GM10248 (cell line): ENCODE measurements at places on chromosomes 12 and 14.

DNA sequence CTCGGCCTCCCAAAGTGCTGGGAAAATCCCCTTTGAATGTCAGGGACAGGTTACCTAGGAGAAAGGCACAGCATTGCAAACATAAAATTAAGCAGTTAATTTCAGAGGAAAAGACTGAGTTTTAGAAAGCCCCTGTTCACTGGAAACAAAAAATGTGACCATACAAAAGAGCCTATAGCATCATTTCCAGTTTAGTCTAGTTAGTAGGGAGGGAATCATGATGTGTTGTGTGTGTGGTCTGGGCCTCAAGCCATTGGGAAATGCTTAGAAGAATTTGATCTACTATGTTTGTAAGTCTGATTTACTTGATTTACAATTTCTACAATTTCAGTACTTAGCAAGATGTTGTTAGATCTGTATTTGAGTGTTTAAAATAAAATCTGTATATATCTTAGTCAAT lies 47.1 kb upstream of the RERG start:
- no peak for DNase-seq

DNA sequence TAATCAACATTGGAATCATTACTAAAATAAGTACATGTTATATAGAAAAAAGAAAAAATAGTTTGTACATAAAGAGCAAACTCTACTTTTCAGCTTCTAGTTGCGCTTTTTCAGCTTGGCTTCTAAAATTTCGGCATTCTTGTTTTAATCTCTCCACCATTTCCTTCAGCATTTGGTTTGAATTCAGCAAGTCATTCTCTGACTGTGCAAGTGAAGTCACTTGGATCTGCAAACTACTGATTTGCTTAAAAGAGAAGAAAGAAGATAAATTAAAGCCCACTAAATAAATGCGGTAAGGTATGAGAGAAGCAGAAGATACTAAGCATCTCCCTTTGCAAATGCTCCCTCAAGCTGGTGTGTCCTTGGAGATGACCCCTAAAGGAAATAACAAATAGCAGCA lies 126.3 kb downstream of the CEP83 start:
- no peak for DNase-seq

DNA sequence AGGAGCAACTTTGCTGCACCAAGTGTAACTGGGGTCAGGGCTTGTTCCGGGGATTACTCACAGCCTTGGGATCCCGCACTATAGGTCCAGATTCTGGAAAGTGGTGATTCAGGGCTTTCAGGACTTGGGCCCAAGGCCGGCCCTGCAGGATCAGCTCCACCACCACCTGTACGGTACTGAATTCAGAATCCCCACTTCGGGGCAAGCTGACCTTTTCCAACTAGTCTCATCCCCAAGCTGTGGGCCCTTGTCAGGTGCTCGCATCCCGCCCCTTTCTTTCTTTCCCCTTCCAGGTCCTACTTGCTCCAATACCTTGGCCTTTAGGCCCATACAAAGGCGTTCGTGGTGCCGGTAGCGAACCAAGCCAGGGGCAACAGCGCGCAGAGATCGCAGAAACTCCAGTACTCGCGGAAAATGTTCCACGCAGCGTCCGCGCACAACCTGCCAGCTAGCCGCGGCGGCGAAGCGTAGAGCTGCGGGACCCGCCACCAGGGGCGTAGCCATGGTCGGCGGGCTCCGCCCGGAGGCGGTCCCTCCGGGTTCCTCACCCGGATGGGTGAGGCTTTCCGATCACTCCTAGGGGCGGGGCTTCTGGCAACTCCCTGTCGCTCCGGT lies 487 bp downstream of the TINF2 start:
- peak; percentile 97 for DNase-seq

- DNase-seq = no peak
Measured at GRCh38 chr12:121533394-121534090, 47.3 kb downstream of the KDM2B start.

DNA sequence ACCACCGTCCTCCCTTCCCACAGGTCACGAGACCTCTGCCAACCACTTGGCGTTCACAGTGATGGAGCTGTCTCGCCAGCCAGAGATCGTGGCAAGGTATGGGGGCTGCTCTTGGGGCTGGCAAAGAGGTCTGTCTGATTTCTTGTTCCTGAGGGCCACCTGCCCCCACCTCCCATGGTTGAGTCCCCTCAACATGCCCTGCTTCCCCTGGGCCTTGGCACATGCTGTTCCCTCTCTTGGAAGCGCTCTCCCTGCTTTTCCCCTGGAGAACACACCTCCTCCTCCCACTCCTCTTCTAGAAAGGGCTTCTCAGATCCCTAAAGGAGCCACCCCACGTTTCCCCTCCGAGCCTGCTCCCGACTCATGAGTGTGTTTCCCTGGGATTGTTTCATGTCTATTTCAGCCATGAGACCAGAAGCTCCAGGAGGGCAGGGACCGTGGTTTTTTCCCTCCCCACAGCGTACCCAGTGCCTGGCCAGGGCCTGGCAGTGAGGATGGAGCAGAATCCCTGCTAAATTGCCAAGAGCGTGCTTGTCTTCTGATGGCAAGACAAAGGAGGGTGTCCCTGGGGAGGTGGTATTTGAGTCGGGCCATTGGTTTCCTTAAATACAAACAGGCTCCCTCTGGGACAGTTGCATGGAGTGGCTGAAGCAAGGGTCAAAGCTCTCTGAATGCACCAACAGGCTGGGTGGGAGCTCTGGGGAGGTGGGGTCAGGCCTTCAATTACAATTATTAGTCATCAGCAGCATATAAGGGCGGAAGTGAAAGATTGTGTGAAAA lies 34.1 kb downstream of the CYP46A1 start:
- peak; percentile 62 for DNase-seq

DNA sequence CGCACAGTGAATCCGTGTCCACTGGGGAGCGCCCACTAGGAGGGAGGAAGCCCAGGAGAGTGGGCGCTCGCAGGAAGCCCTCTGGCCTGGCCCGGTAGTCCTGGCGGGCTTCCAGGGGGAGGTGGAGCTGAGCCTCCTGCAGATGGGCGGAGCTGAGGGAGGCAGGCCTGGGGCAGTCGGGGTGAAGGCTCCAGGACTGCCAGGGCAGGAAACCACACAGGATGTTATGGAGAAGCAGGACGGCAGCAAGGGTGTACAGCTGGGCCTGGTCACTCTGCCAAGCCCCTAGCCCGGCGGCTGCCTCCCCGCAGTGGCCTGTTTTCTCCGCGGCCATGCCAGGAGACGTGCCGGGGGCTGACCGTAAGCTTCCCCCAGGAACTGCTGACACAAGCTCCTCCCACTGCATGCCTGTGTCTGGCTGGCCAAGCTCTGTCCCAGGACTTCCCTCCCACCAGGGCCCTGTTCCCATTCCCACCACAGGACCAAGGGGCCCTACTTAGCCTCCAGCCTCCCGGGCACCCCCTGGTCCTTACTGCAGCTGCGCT lies 143.4 kb upstream of the C14orf180 start:
- peak; percentile 16 for DNase-seq

- peak; percentile 13 for DNase-seq
Measured at GRCh38 chr12:119990382-119990874, 1.4 kb downstream of the BICDL1 start.

GRCh38 chr14:104976198-104977007 lies 1.8 kb downstream of the AHNAK2 start:
- peak; percentile 88 for DNase-seq

- no peak for DNase-seq
Measured at GRCh38 chr12:5783289-5783920, 161.7 kb downstream of the ANO2 start.

- peak; percentile 56 for DNase-seq
Measured at GRCh38 chr12:1797011-1797901, 23.1 kb upstream of the LRTM2 start.

GRCh38 chr14:102507857-102508312 lies 1.7 kb downstream of the ANKRD9 start:
- DNase-seq = no peak

GRCh38 chr14:39417014-39417413 lies 15.2 kb downstream of the FBXO33 start:
- no peak for DNase-seq

DNA sequence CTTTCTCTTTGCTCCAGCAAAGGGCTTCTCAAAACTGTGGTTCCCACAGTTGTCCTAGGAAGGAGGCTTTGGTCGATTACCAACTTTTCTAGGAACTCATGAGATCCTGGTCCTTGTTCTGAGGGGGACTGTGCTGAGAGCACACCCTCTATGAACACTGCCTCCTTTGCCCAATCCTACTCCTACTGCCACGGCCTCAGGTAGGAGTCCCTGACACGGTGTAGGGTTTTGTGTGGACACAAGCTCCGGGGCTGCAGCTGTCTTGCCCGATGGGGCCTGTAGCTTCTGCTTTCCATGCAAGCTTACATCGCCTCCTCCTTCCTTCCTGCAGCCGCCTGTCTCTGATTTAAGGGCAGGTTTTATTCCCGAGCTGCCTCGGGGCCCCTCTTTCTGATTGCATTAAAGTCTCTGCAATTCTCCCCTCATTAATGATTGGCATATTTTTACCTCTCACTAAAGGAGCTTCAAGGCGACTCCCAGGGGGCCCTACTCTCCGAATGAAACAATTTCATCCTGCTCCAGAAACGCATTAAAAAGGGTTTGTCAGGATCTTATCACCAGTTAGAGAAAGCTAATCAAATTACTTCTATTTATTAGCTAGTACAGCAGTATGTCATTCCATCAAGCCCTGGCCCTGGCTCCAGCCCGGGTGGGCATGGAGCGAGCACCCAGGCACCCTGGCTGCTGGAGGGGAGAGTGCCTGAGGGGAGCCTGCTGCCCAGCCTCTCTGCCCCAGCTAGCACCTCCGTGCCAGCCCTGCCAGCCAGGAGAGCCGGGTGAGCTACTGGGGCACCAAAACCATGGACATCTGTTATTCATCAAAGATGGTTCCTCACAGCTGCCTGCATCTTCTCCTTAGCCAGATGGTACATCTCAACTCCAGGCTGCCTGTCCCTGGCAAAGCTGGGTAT lies 38.0 kb upstream of the ESRRB start:
- DNase-seq = no peak

- peak; percentile 15 for DNase-seq
Measured at GRCh38 chr14:36315159-36315853, 5.1 kb downstream of the MBIP start.
